ENCODE measurements at places on chromosomes 11 and 22.

GRCh38 chr11:16856022-16856471 is 117.6 kb downstream of the C11orf58 start:
- no peak for DNase-seq

GRCh38 chr11:94181943-94182342 is 53.3 kb downstream of the PANX1 start:
- DNase-seq = no peak

GRCh38 chr11:110094298-110095285 is 1.4 kb downstream of the ZC3H12C start:
- no peak for DNase-seq

- no peak for DNase-seq
These were observed 31.9 kb downstream of the ATG13 start for GRCh38 chr11:46649180-46649738.

- DNase-seq = no peak
These were observed 19.9 kb downstream of the TEAD1 start for GRCh38 chr11:12694183-12694531.

DNA sequence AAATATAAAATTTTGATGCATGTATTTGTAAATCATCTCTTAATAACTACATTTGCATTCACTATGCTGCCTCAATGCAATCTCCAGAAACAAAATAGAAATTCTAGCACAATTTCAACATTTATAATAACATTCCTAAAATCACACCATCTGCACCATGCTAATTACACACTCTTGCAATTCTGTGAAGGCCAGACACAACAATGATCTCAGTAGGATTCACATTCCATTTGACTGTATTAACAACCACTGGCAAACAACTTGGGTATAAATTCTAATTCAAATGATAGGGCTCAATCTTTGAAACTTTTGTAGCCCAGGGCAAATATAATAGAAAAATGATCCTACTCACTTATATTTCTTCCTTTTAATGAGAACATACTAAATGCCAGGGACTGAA is 25.9 kb downstream of the RAB6A start:
- no peak for DNase-seq

DNA sequence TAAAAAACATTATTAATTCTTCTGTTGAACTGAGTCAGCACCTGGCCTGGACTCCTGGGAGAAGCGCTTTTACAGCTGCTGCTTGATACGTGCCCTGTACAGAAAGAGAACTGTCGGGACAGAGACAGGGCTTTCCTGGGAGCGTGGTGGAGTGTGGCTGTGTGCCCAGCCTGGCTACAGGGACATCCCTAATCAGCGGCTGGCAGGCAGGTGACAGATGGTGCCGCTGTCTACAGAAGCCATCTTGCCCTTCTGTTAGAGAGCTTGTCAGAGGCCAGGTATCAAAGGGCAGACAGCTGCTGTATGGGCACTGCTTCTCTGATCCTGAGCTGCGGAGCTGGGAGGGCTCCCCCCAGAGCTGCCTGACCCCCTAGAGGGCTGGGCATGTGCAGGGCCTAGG is 361.8 kb downstream of the TENM4 start:
- no peak for DNase-seq

DNA sequence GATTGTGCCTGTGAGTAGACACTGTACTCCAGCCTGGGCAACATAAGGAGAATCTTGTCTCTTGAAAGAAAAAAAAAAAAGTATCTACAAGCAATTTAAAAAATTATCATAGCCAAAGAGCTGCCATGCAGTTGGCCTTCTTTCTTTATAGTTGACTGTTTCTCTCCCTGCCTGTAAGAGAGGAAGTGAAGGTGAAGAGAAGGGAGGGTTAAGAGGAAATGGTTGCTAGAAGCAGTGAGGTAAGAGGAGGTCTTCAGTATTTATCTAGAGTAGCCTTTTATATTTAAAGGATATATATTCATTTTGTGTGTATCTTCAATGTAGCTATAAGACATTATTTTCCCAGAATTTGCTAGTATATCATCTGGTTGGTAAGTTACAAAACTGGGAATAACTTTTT is 217.9 kb downstream of the TMEM135 start:
- DNase-seq = no peak

DNA sequence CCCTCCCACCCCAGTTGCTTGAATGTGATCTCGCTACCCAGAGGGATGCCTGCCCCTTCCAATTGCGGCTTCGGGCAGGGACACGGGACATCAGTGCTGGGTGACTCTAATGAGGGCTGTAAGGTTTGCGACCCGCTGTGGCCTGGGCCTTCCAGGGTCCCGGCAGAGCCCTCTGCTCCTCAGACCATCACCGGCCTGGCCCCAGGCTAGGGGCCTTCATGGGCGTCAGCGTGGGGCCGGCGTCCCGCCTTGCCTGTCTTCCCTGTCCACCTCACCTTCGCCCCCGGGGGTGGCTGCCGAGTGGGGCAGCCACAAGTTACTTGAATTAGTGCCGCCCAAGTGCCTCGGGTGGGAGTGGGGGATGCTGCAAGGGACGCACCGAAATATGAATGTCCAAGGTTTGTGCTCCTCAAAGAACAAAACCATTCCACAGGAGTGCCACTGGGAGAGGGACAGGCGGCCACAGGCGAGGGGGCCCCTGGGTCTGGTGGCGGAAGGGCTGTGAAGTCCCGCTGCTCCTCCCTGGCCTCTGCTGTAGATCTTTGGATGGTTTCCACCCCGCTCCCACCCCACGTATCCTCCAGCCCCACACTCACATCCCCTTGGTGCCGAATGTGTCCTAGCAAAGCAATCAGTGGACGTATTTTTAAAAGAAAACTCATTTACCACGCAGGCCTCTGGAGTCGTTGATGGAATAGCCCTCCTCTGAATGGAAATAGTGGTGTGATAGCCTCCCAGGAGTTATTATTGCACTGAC is 317.1 kb downstream of the NTM start:
- DNase-seq = no peak

- DNase-seq = no peak
These were observed 315.3 kb downstream of the CADM1 start for GRCh38 chr11:115188898-115189278.

DNA sequence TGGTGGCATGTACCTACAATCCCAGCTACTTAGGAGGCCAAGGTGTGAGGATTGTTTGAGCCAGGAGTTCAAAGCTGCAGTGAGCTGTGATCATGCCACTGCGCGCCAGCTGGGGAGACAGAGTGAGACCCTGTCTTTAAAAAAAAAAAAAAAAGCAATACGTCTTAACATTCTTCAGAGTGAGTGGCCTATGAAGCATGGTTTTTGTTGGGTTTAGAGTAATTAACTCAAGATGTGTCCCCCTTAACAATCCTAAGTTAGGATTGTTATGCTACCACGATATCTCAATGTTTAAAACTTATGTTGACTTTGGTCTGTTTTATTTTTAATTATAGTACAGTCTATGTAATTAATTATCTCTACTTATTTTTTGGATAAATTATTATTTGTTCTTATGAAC is 156.1 kb downstream of the HIPK3 start:
- no peak for DNase-seq

- no peak for DNase-seq
These were observed 2.1 kb downstream of the USP28 start for GRCh38 chr11:113873236-113873626.

DNA sequence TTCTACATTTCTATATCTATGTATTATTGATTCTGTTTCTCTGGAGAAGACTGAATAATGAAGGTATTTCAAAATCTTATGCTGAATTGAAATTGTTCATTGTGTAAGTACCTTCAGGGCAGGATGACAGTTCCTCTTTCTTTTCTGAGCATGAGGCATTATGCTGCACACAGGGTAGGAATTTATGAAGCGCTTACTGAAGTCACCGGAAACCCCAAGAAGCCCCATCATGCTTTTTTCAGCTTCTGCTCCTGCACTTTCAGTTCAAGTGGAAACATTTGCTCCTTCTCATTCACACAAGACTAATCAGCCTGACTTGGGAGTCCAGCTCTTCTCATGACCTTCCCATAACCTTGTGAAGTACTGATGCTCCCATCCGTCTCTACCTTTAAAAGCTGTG is 314.7 kb upstream of the SORL1-AS1 start:
- no peak for DNase-seq

- no peak for DNase-seq
These were observed 22.6 kb downstream of the FADS2 start for GRCh38 chr11:61850687-61851086.

GRCh38 chr11:78446210-78446609 is 28.6 kb upstream of the GAB2 start:
- DNase-seq = no peak

- no peak for DNase-seq
These were observed 72.7 kb upstream of the TTC12 start for GRCh38 chr11:113241636-113242054.

- no peak for DNase-seq
These were observed 44.4 kb downstream of the BRSK2 start for GRCh38 chr11:1433977-1434640.

DNA sequence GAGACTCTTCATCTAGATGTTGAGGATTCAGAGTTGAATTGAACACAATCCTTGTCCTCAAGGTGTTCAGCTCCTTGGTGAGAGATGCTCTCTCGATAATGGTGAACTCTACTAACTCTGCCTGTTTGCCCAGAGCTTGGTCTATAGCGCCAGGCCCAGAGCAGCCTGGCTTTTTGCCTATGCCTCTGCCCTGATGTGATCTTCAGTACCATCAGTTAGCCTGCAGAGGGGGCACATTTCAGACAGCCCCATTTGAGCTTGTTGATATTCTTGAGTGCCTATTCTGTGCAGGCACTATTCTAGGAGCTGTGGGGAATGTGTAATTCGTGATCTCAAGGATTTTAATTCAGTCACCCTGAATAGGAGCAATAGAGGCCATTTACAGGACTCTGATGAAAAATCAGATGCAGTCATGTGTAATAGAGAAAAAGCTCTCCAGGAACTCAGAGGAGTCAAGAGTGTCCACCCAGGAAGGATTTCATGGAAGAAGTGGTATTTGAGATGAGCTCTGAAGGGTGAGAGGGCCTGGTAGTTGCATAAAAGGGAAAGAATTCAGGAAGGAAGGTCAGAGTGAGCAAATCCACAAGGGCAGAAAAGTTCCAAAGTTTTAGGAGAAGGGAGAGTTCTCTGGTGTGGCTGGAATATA is 19.3 kb downstream of the GTPBP1 start:
- DNase-seq = no peak

- no peak for DNase-seq
These were observed 20.3 kb upstream of the CYP2D6 start for GRCh38 chr22:42150727-42151590.

DNA sequence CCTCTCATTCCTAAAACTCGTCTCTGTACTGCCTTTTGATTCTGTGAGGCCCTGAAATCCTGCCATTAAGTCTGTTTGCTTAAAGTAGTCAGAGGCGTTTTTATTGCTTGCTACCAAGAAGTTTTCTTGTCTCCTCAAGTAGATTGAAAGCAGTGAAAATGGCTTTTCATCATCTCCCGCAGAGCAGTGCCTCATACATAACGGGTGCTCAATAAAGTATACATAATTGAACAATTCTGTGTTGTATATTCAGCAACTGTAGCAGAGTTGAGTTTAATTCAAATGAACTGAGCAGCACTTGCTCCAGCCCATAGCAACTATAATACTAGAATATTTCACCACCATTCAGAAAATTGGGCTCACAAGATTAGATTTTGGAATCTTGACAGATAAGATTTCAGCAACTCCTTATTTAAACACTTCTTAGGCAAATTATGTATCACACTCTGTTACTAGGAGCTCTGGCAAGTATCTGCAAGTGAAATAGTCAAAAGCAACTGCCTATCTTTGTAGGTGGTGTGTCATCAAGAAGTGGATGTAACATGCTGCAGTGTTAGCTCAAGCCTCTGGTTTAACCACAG is 20.0 kb downstream of the FIBIN start:
- no peak for DNase-seq

DNA sequence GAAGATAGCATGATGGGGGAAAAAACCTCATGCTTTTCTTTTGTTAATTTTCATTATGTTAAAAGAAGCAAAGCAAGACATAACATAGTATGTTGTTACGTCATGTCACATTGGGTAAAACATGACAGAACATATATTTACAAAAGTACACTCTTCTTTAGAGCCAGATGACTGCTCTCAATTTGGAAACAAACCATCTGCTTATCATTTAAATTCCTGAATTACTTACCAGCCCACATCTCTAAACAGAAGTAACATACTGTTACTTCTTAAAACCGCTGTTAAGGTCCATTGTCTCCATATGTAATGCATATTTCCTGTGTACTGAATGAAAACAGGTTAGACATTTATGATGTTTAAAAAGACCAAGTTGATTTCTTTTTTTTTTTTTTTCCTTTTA is 100.0 kb downstream of the TMEM135 start:
- DNase-seq = no peak

DNA sequence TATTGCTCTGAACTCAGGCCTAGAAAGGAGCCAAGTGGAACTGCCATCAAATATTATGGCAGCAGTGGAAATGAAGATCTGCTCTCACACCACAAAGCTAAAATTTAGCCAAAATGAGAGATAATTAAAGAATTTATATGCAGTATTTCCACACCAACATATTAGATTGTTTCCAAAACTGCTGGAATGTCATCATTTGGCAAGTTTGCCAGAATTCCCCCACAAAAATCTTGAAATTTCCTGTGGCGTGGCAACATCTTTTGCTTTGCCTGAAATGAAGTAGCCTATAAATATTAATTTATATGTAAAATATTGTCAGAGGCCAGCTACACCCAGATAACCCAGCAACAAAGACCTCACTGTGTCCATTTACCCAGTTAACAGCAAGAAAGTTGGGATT is 13.8 kb downstream of the C11orf71 start:
- DNase-seq = no peak

All from activated CD4-positive, alpha-beta T cell treated with anti-CD3 and anti-CD28 coated beads for 24 hours (primary cell).